ENCODE measurements at places on chromosomes 2 and 18.
A peak's percentile ranks its signal among the peaks of the same experiment; 100 is the strongest.

GRCh38 chr2:138713504-138713903, 66.7 kb downstream of the NXPH2 start:
- DNase-seq = no peak

DNA sequence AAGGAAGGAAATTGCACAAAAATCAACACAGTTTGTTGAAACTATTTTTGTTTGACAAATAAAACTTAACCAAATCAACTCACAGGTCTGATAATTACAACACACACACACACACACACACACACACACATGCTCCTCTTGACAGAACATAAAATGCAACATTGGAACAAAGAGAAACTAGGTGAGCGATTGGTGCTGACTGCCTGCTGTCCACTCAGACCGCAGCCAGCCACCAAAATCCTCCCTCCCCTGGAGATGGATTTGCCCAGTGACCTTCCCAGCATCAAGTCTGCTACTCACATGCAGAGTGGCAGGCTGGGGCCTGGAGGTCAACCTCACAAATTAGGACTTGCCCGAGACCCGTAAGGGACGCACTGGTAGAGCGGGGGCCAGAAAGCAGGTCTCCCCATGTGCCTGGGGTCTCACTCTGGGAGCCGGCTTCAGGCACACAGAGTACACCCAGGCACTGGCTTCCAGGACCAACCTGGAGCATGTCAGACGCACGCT, 61.4 kb downstream of the DIPK1C start:
- no peak for DNase-seq

DNA sequence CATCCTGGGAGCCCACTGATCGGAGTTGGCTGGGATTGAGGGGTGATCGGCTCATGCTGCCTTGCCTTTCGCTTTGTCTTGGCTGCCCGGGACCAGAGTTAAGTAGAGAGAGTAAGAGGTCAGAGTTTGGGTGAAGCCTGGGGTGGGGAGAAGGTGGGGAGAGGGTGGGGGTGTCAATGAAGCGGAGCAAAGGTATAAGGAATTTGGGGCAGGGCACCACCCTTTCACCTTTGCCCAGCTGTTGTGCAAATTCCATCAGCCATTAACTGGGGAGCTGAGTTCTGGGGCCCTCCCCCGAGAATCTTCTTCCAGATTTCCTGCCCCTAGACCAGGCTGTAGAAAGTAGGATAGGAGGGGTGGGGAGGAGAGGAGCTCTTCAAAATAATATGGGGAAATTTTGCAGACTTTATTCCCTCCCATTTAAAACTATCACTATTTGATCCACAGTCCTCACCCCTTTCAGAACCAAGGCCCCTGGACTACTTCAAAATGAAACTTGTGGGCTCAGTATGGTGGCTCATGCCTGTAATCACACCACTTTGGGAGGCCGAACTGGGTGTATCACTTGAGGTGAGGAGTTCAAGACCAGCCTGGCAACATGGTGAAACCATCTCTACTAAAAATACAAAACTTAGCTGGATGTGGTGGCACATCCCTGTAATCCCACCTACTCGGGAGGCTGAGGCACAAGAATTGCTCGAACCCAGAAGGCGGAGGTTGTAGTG, at the start of gene SLC23A3:
SLC23A3 (minus strand) TSS at position 100 of the 725 bp plus-strand sequence; CDS start at position 55, 45 bp downstream.
- DNase-seq = no peak

DNA sequence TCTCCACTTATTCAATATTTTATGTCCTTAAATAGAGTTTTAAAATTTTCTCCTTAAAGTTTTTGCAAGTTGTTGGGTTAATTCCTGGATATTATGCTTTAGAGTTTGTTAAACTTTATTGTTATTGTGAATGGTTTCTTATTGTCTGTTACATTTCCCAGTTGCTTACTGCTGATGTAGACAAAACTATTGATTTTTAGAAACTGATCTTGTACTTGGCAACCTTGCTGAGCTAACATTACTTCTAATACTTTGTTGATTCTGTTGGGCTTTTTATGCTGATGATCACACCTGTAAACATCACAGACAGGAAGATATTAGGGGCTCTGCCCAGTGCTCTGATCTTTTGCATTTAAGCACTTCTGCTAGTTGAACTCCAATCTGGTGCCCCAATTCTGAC, 2.8 kb upstream of the CLIP4 start:
- DNase-seq = no peak

DNA sequence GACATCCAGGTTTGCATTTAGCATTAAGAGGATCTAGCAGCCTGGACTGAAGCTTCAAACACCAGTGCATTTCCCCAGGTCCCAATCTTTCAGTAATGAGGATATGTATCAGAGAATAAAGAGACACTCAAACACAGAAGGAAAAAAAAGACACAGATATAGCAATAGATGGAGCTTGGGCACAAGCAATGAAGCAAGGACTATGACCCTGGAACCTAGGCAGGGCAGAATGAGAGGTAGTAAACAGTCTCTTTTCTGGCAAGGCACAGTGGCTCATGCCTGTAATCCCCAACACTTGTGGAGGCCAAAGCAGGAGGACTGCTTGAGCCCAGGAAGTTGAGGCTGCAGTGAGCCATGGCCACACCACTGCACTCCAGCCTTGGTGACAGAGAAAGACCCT, 80.7 kb upstream of the HNRNPA3 start:
- no peak for DNase-seq

DNA sequence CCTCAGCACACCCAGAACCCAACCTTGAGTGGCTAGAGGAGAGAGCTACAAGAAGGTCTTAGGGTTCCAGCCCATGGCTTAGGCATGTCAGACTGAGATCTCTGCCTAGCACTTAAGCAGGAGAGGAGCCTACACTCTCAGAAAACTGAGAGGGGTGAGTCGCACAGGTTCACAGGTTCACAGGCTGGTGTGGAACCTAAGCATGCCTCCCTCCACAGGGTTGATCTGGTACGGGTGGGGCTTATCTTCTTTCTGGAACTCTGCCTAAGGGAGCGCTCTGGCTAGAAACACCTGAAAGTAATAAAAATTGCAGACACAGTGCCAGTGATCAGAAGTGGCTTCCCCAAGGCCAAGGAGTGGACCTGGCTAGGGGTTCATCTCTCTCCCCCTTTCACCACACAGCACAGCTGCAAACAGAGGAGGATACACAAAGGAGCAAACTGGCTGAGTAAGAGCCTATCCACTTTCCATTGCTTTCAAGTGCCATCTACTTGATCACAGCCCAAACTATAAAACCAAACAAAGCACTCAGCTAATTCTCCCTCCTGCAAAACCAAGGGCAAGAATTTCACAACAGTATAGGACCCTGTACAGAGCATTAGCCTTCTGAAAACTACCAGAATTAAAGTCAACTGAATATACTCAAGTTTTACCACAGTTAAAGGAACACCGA, 481.9 kb upstream of the SETBP1 start:
- no peak for DNase-seq

DNA sequence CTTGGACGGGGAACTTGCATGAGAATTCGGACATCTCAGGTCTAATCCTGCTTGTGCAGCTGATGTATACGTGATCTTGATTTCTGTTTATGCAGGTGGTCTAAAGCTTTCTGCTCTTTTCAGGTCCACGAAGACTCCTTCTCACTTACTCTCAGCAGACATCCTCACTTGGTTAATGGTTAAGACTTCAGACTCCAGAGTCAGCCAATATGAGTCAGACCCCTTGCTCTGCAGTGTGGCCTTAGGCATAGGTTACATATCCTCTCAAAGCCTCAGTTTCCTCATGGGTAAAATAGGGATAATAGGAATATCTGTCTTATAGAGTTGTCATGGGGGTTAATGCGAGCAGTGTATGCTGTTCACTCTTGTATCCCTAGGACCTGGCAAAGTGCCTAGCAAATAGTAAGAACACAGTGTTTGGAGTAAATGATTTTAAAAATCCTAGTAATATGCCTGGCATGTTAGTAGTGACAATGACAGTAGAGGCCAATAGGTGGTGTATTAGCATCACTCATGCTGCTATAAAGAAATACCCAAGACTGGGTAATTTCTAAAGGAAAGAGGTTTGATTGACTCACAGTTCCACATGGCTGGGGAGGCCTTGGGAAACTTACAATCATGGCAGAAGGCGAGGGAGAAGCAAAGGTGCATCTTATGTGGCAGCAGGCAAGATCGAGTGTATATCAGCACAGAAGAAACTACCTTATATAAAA, 42.3 kb downstream of the XRCC5 start:
- no peak for DNase-seq

DNA sequence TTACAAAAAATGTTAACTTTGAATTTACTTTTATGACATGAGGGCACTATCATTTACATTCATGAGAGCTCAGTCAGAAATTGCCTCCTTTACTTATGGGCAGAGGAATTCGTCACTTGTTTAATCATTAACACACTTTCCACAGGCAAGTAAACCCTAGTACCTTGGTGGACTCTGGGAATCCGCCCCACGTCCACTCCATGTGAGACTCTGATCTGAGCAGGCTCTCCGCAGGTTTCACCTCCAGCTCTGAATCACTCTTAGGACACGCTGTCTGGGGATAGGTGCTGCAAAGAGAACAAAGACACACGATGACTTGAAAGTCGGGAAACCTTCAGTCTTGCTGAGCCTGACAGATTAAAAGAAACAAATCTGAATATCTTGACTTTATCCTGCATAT, 73.6 kb downstream of the LPIN2 start:
- DNase-seq = no peak

GRCh38 chr2:10790228-10790973, 22.2 kb downstream of the PDIA6 start:
- peak; percentile 25 for DNase-seq

GRCh38 chr18:79394534-79395307, 1.0 kb upstream of the NFATC1 start:
- peak; percentile 77 for DNase-seq

- DNase-seq = no peak
Observed at GRCh38 chr2:45889620-45890370, 238.3 kb downstream of the PRKCE start.

- DNase-seq = no peak
Observed at GRCh38 chr2:106189325-106189724, 4.8 kb downstream of the UXS1 start.

DNA sequence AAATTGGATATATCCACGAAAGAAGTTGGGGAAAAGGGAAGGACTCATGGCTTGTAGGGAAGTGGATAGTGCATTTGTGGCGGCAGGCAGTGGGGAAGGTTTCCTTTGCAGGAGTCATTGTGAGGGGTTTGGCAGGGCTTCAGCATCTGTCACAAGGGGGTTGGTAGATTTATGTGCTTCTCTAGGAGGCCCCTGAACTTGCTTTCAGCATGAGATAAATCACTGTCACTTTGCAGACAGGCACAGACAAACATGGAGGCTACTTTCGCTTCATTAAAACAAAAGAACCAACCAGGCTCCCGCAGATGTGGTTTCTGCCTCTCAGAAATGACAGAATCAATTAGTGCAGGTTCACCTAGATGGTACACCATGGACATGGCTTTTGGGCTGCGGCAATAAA, 340.7 kb downstream of the TGIF1 start:
- DNase-seq = no peak

DNA sequence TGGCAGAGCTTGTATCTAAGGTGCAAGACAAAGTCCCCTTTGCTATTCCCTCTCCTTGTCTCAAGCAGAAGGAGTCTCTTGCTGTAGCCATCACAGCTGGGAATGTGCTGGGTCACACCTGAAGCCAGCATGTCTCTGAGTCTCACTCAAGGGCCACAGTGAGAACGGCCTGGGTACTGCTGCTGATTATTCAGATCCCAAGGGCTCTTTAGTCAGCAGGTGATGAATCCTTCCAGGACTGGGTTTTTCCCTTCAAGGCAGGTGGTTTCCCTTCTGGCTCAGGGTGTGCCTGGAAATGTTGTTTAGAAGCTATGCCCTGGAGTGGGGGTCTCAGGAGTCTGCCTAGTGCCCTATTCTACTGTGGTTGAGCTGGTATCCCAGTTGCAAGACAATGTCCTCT, 356.3 kb downstream of the PARD3B start:
- DNase-seq = no peak

DNA sequence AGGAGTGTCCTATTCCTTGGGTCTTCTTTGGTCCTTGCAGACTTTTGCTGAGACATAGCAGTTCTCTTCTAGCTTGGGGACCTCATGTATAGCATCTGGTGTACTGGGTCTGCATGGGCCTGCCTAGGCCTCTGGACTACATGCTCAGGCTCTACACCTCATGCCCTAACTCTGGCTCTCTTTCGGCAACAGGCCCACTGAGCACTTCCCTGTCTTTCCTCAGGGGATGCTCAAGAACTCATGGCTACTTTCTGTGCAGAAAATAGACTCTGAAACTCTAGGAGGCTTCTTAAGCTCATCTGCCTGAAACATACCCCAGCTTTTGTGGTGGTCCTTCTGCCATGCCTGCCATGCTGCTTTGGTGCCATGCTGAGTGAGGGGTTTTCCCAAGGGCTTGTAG, 21.5 kb upstream of the CPS1 start:
- DNase-seq = no peak

GRCh38 chr18:74507097-74507881, 11.1 kb downstream of the CNDP2 start:
- no peak for DNase-seq

- no peak for DNase-seq
Observed at GRCh38 chr2:230925443-230925878, 419 bp upstream of the GPR55 start.

DNA sequence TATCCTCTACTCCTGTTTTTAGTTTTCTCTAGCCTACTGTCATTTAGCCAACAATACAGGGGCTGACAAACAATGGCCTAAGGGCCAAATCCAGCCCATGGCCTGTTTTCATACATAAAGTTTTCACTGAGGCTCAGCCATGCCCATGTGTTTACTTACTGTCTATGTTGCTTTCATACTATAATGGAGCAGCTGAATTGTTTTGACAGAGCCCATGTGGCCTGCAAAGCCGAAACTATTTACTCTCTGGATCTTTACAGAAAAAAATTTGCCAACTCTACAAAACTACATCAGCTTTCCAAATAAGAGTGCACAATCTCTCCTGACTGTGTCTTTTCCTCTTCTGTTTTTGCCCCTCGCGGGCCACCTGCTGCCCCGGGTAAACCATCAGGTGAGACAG, 24.0 kb downstream of the LGALSL start:
- no peak for DNase-seq
